ENCODE measurements at places on chromosomes 13 and 19.

DNA sequence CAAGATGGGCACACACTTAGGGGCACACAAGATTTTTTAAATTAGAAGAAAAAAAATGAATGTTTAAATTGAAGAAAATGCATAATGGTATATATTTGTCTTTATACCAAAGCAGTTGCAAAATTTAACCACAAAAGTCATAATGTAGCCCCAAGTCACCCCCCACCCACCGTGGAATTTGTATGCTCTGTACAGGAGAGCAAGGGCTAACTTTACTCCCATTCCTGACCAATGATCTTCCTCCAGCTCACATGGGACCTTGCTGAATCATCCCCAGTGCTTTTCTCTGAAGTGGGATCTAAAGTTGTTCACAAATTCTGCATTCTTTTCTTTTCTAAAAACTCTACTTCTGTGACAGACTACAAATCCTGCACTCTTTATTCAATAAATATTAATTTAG lies 597.0 kb downstream of the UQCRFS1 start:
- DNase-seq, result no peak

- no peak for DNase-seq
These were observed 50.5 kb upstream of the UBE2L5 start for GRCh38 chr13:30371649-30372265.

DNA sequence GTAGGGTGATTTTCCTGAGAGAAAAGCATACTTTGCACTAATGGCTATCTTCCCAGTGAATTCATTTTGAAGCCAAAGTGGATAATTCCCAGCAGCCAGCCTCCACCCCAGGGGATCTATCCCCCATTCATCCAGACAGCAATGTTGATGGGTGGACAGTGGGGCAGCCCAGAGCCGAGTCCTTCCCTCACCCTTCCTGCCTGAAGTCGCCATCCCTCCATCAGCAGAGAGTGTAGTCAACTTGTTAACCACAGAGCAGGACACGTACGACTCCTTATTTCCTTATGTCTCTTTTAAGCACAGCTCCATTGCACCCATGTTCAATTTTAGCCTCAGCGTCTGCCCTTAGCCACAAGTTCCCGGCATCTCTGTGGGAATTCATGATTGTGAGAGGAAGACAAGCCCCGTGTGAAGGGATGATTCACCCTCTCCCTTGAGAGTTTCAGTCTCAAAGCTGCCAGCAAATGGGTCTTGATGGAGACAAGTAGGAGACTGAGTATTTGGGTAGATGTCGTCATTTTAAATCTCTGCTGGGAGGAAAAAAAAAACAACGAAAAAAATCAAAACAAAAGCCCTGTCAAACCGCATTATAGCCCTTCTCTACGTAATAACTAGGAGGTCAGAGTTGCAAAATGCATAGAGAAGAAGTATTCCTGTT lies 58.3 kb upstream of the MEDAG start:
- DNase-seq, result no peak

DNA sequence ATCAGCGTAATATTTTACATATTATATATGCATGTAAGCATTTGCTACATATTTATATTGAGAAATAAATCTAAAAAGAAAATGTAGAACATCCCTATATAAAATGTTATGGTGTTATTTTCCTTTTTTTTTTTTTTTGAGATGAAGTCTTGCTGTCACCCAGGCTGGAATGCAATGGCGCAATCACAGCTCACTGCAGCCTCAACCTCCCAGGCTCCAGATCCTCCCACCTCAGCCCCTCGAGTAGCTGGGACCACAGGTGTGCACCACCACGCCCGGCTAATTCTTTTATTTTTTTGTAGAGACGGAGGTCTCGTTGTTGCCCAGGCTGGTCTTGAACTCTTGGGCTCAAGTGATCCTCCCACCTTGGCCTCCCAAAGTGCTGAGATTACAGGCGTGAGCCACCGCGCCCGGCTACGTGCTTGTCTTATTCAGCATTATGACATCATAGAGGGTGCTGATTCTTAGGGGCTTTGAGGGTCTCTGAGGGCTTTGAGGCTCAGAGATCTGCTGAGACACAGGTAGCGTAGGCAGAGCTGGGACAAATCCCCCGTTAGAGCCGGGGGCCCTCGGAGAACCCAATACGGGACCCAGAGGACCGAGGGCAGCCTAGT lies 101.9 kb downstream of the GADD45B start:
- no peak for DNase-seq

GRCh38 chr19:53612762-53613526 lies 18.9 kb upstream of the DPRX start:
- no peak for DNase-seq

DNA sequence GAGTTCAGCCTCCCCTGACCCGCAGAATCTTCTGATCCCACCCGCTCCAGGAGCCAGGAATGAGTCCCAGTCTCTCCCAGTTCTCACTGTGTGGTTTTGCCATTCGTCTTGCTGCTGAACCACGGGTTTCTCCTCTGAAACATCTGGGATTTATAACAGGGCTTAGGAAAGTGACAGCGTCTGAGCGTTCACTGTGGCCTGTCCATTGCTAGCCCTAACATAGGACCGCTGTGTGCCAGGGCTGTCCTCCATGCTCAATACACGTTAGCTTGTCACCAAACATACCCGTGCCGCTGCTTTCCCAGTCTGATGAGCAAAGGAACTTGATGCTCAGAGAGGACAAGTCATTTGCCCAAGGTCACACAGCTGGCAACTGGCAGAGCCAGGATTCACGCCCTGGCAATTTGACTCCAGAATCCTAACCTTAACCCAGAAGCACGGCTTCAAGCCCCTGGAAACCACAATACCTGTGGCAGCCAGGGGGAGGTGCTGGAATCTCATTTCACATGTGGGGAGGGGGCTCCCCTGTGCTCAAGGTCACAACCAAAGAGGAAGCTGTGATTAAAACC lies 1.1 kb upstream of the APOE start:
- no peak for DNase-seq

- DNase-seq, result no peak
These were observed 32.7 kb downstream of the KCTD12 start for GRCh38 chr13:76853481-76853880.

GRCh38 chr13:76884186-76884906 lies 1.9 kb downstream of the KCTD12 start:
- no peak for DNase-seq

DNA sequence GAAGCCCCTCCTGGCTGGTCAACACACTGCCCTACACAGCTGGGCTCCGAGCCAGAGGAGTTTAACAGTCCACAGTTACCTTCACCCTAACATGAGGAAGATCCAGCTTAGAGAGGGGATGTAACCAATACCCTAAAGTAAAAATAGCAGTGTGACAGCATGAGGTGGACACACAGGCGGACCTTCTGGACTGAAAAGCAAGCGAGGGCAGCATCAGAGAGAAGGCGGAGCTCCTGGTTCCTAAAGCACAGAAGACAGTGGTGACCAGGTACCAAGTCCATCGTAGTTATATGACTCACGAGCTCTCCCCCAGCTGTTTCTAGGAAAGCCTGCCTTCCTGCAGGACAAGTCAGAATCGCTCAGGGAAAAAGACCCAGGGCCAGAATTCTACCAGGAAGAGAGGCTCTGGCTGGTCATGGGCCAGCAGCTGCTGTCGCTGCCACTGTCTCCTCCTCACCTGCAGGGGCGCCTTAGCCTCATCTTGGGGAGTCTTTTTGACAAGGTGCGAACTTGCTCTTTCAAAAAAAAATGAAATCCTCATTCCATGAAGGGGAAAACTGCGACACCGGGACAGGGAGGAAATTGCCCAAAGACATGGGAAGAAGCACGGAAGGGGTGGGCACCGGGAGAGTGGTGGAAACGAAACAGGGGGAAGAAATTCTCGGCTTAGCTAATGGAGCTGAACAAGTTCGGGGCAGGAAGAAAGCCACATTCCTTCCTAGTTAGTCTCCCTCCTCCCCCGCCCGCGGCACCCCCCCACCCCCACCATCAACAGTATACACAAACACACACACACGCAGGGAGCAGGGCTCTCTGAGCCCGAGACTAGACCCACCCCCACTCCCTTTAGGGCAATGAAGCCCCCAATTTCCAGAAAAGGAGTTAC lies 1.7 kb downstream of the ELL start:
- DNase-seq, result no peak

- no peak for DNase-seq
These were observed 178.3 kb upstream of the RFC3 start for GRCh38 chr13:33639626-33640080.

- peak; percentile 21 for DNase-seq
These were observed 4.1 kb downstream of the DAZAP1 start for GRCh38 chr19:1411255-1412191.

- DNase-seq, result no peak
These were observed 396.9 kb upstream of the SLITRK5 start for GRCh38 chr13:87274209-87274819.

GRCh38 chr13:109007946-109008345 lies 378.5 kb downstream of the MYO16 start:
- no peak for DNase-seq

DNA sequence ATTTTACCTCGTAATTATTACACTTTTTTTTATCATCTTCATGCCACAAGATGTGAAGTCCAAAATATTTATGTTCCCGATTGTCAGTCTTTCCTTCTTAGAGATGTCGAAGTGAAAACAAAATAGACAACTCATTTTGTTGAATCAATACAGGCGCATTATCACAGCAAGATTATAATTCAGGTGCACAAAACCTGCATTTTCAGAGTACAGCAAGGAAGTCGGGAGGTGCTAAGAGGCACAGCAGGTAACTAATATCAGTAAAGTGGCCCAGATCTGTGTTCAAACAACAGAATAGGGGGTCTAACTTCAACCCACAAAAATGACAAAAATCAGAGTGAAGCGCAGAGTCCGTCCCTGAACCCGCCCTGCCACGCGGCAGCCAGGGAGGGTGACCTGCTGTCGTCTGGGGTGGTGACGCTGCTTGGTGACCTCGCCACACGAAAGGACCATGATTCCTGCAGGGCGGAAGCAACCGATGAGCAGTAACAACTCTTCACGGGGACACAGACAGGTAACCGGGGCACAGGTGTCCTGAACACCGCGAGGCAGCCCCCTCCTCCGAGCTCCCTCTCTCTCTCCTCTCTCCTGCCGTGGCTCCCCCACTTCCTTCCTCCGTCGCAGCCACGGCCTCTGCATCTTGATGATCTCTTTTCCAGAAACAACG lies 50.9 kb upstream of the SPACA7 start:
- no peak for DNase-seq

- no peak for DNase-seq
These were observed 21.6 kb upstream of the POU2F2 start for GRCh38 chr19:42153672-42154433.

GRCh38 chr13:47484548-47484947 lies 516.5 kb downstream of the SUCLA2 start:
- no peak for DNase-seq

GRCh38 chr19:20276011-20276731 lies 109.2 kb downstream of the ZNF486 start:
- no peak for DNase-seq

- DNase-seq, result no peak
These were observed 373.9 kb downstream of the FOXO1 start for GRCh38 chr13:40292536-40292935.

GRCh38 chr13:99709134-99709533 lies 207.9 kb downstream of the TM9SF2 start:
- DNase-seq, result no peak

DNA sequence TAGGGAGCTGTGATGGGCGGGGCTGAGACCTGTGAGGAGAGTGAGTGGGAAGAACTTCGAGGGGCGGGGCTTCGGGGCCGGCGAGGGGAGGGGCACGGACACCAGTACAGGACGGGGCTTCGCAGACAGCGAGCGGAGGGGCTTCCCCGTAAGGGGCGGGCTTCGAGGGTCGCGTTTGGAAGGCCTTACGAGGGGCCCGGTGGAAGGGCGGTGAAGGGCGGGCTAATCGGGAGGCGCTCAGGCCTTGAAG lies 4.1 kb upstream of the EMP3 start:
- no peak for DNase-seq

All from DMS 273 treated with DMSO at 0.1 percent for 48 hours (cell line).